NCI-H524 treated with DMSO at 0.1 percent for 48 hours (cell line): ENCODE measurements at places on chromosomes 1 and 21.

DNA sequence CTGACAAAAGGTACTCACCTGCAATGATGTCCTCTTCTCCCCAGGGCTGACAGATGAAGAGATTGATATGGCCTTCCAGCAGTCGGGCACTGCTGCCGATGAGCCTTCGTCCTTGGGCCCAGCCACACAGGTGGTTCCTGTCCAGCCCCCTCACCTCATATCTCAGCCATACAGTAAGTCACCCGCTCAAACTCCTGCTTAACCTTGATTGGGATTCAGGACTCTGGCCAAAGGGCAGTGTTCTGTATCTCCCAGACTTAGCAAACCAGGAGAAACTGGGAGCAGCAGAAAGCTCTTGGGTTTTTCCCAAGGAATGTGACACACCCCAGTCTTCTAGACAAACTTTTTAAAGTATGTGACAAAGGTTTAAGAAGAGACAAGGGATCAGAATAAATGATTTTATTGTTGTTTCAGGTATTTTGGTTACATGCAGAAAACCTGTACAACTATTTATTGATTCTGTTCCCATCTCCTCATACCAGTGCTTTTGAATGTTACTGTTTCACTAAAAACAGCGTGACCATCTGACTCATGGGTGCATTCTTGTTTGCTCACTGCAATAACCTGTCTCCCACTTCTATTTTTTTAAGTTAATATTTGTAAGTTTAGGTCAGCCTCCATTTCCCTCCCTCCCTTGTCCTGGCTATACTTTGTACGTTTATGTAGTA lies 124.6 kb downstream of the PEX14 start:
- DNase-seq = no peak

DNA sequence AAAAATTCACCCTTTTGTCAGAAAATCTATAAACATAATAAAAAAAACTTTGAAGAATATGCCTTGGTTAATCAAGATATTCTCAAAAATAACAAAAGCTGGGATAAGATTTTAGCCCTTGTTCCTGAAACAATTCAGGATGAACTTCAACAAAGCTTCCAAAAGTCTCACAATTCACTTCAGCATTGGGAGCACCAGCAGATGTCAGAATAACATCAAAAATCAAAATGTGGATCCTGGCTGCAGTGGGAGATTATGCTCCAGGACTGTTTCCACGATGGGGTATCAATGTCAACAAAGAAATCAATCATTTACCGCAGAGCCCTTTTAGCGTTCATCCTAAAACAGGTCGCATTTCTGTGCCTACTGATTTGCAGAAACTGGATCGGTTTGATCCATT lies 35.2 kb downstream of the ZNF670 start:
- DNase-seq = no peak

DNA sequence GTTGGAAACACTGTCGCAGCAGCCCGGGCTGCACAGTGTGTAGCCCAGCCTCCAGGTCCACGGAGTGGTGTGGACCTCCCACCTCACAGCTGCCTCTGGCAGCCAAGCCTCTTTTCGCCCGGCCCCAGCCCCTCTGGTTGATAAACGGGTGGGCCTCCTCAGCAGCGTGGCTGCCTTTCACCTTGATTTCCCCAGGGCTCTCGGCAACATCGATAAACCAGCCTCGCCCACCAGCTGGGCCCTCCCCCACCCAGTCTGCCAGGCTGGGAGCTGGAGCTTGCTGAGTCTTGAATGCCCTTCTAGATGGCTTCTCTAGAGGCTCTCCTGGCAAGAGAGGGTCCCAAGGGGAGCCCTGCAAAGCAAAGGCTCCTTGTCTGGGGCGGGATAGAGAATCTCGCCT lies 31.0 kb upstream of the LHX4 start:
- DNase-seq = no peak

GRCh38 chr21:31573217-31573616 lies 86.3 kb upstream of the SOD1 start:
- DNase-seq = no peak

DNA sequence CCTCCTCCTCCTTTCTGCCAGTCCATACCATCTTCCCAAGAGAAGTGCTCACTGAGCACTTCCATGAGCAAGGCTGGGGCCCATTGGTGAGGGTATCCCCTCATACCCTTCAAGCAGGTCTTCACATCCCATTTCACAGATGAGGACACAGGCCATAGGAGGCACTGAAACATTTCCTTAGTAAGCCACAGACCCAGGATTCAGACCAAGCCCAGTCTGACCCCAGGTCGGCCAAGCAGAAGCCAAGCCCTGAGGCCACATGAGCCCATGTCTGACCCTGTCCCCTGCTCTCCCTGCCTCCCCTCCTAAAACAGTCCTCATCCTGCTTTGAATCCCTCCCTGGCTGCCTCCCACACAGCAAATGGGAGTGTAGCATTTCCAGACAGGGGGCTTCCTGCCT lies 146.2 kb downstream of the ZSCAN20 start:
- DNase-seq = no peak

GRCh38 chr1:165633614-165634013 lies 2.6 kb downstream of the MGST3 start:
- no peak for DNase-seq

- no peak for DNase-seq
Observed at GRCh38 chr1:154155251-154155650, 378 bp upstream of the NUP210L start.

- no peak for DNase-seq
Observed at GRCh38 chr21:38269576-38269936, 12.8 kb downstream of the KCNJ15 start.

- DNase-seq = no peak
Observed at GRCh38 chr21:44511219-44511937, 28.6 kb downstream of the KRTAP10-1 start.

- DNase-seq = no peak
Observed at GRCh38 chr1:17558541-17558940, 19.0 kb downstream of the ARHGEF10L start.

GRCh38 chr1:184199438-184200085 lies 148.0 kb downstream of the TSEN15 start:
- DNase-seq = no peak

- no peak for DNase-seq
Observed at GRCh38 chr1:86105533-86105866, 51.1 kb downstream of the COL24A1 start.

DNA sequence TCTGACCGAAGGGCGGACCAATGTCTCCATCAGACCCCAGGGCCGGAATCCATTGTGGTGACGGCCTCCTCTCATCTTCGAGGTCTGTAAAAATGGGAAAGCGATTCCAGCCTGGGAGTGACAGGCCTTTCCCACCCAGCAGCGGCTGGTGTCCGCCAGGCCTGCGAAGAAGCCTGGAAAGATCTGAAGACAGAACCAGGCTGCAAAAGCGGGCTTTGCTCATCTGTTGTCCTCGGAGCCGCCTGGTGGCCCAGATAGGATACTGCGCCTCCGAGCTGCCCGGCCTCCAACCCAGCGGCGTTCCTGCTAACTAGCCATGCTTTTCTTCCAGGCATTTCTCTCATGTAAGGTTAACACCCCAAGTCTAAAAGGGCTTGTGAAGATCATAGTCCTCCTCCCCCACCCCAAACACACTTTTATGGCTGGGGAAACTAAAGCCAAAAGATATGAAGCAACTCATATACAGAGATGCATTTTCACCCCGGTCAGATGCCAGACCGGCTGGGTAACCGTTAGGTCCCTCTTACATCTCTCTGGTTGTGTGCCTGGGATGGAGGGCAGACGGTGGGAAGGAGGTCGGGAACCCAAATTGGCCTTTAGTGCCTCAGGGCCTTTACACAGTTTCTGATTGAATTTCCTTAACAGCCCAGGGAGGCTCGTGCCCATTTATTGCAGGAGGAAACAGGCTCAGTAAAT lies 1.9 kb upstream of the DHRS3 start:
- no peak for DNase-seq

DNA sequence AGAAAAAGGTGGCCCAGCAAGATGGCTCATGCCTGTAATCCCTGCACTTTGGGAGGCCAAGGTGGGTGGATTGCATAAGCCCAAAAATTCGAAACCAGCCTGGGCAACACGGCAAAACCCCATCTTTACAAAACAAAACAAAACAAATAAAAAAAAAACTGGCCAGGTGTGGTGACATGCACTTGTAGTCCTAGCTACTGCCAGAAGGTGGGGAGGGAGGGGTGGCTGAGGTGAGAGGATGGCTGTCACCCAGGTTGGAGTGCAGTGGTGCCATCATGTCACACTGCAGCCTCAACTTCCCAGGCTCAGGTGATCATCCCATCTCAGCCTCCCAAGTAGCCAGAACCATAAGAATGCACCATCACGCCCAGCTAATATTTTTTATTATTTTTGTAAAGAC lies 22.8 kb downstream of the RERE start:
- DNase-seq = no peak

- DNase-seq = no peak
Observed at GRCh38 chr1:156463874-156464273, 36.7 kb downstream of the MEF2D start.

DNA sequence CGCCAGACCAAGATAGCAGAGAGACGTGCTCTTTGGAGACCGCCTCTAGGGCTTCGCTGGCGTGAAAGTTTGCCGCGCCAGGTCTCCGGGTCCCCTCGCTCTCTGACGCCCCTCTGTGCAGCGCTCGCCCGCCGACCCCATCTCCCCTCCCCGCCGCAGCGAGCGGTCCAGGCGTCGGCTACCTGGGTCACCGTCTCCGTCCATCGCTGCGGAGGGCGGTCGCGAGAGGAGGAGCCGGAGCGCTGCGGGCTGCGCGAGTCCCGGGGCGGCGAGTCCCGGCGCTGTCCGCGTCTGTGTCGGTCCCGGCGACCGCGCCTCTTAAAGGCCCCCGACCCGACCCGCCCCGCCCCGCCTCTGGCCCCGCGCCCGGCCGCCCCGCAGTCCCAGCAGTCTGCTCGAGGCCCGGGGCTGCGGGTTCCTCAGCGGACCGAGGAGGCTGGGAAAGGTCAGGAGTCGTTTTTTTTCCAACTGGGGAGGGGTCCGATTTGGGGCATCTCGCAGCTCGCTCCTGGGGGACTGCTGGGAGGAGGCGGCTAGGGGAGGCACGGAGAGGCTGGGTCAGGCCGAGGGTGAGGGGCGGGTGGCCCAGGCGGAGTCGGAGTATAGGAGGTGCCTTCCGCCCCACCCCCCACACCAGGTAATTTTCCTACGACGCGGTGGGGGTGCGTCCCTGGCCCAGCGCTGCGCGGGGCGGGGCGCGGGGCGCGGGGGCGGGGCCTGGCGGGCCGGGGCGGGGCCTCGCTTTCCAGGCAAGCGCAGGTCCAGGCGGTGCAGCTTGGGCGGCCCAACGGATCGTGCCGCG lies at the start of the genes FBXO2 and FBXO44:
FBXO2 (minus strand) TSS at position 293 of the 802 bp plus-strand sequence; CDS start at position 204, 89 bp downstream.
FBXO44 (plus strand) TSS at position 741 of the 802 bp plus-strand sequence. CDS start 959 bp downstream, outside the sequence.
- no peak for DNase-seq

DNA sequence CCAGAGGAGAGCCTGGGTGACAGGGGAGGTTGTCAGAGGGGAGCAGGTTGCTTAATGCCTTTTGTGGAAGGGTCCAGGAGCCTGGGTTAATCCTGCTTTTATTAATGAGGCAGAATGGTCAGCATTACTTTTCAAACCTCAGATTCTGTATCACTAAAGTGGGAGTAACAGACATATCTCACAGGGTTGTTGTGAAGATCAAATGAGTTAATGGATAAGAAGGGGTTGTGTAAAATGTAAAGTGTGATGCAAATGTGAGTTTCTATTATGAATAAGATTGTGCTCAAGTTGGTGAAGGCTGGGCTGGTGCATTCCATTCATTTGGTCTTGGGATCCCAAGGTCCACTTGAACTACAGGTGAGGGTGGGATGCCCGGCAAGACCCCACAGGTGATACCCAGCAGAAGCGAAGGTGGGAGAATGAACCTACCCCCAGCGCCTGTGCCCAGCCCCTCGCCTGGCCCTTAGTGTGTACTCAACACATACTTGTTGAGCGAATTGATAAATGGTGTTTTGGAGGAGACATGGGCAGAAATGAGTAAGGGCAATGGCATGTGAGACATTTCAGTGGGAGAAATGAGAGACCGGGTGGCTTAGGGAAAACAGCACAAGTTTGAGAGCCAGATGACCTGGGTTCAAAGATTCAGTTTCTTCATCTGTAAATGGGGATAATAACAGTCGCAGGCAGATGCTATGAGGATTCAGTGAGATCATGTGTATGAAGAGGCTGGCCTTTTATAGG lies 6.2 kb downstream of the SLC26A9 start:
- DNase-seq = no peak

DNA sequence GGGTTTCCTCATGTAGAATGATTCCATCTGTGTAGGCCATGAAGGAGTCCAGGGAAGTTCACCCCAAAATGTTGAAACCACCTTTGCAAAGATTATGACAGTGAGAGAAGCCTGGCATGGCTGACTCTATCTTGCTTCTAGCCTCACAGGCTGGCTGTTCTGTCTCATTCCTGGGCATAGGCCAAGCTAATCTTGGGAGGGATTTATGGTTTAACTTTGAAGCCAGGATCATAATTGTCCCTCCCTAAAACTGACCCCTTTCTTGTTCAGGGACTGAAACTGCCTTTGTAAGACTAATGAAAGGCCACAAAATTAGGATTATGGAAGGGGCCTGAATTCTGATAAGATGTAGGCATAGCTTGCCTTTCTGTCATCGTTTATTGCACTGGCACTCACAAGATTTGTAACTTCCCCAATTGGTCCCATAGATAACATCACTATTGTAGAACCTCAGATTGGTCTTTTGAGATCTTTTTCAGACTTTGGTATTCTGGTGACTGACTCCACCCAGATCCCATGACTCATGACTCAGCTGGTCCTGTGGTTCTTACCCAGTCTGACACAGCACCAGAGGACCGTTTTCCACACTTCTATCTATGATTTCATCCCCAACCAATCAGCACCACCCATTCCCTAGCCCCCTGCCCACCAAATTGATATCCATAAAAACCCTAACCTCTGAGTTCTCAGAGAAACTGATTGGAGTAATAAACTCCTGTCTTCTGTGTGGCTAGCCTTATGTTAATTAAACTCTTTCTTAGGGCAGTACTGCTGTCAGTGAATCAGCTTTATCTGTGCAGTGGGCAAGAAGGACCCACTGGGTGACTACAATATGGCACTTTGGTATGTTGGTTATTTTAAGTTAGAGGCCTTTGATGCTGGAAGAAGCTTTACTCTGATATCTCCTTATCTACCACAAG lies 13.6 kb upstream of the LAMTOR5 start:
- no peak for DNase-seq

DNA sequence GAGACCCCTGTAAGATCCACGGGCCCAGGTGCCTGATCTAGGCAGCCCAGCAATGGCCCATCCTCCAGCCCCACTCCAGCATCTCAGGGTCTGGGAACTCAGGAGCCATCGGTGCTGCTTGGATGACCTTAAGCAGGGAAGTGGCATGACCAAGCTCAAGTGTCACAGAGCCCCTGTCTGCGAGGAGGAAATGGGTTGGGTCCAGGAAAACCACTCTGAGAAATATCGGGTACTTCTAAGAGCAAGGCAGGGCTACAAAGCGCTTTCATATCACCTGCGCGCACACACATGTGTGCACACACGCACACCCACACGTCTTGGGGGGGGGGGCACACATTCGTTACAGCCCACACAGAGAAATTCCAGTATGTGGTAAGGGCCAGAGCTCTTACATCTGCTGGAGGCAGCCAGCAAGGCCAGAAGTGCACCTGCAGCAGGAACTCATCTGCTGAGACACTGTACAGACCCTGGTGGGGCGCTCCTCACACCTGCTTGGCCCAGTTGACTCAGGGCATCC lies 32.6 kb upstream of the SPOCD1 start:
- DNase-seq = no peak

GRCh38 chr21:30719401-30719800 lies 824 bp upstream of the KRTAP21-3 start:
- no peak for DNase-seq
